ENCODE measurements at places on chromosomes 4 and X. TPM values are rescaled to one million over a fixed set of nuclear protein-coding genes. Genes with fewer than 3 reads are reported as not detected.

The NOX1 gene
- total RNA-seq: not detected

The POLN gene
- 2.9 TPM for total RNA-seq

The SHROOM2 gene
- total RNA-seq: not detected

The NUP62CL gene
- 2.1 TPM for total RNA-seq

The JADE1 gene
- total RNA-seq: 79.5 TPM

The IKBKG gene
- 29.6 TPM for total RNA-seq

The TXK gene
- 128 TPM for total RNA-seq

The MEPE gene
- total RNA-seq: not detected

The HSD17B11 gene
- 28.1 TPM for total RNA-seq

The ODAM gene
- not detected for total RNA-seq

The PPAT gene
- 15.3 TPM for total RNA-seq

The UGT2B10 gene
- not detected for total RNA-seq

The WNK3 gene
- total RNA-seq: 0.67 TPM

The CXCL1 gene
- not detected for total RNA-seq

All from naive thymus-derived CD4-positive, alpha-beta T cell (primary cell).